ENCODE measurements at places on chromosomes 12 and 14.

DNA sequence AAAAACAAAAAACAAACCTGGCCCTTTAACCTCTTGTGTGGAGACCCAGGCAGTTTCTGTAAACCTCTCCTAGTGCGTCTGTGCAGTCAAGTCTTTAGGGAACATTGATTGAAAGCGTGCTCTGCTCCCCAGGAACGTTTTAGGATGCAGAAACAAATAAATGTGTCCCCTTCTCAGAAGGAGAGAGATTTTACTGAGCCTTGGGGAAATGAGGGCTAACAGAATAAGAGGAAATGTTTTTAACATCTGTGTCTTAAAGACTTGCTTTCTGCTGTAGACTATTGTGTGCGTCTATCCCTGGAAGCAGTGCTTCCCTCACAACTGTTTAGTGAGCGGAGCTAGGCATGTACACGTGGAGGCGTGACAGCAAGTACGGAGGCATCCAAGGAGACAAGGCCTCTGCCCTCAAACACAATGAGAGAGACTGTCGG is 54.3 kb downstream of the TECPR2 start:
- no peak for DNase-seq

DNA sequence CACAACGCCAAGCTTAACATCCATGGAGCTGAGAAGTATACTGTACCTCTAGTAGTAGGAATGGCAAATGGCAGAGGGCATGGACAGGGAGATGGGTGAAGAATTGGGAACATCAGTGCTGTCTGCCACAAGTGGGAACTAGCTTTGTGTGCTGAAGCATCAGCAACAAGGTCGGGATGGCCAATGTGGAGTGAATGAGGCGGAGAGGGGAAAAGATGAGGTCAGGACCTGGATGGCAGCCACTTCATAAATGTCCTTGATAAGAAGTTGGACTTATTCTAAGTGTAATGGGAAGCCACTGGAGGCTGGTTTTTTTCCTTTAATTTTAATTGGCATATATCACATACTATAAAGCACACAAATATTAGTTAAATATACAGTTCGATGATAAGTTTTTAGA is 21.9 kb upstream of the CLMN start:
- no peak for DNase-seq

GRCh38 chr12:118581371-118581770 is 205.0 kb downstream of the SUDS3 start:
- DNase-seq = no peak

DNA sequence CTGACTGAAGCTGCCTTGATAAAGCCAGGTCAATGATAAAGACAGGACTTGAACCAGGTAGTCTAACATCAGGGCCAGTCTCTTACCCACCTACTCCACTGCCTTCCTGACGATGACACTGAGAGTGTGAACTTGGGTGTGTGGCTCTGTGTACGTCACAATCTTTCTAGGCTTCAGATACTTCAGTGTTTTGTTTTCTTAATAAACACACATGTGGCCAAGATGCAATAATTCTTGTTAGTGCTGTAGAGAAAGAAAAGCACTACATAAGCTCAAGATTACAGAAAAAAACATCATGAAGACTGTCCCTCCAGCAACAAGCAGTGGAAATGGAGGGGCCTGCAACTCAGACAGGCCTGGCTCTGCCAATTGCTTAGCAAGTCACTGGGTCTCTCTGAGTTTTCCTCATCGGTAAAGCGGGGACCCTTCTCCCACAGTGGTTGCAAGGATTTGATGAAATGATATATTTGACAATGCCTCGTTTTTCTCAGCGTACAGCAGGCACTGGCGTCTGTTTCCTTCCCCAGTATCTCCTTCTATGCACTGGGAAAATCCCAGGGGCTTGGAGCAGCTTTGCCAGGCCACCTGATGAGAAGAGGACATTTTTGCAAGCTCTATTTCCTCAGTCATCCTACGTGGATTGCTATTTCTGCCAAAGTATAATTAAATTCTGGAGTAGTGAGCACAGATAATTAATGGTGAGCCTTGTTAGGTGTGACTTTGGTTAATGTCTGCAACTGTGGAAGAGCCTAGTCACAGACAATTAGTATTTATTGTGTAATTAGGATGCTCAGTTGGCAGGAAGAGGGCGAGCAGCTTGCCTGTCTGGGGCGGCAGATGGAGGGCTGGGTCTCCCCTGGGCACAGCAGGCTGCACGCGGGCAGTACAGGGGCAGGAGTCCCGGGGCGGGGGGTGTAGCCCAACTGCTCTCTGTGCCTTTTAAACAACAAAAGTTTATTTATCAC is 55.8 kb upstream of the CHGA start:
- no peak for DNase-seq

DNA sequence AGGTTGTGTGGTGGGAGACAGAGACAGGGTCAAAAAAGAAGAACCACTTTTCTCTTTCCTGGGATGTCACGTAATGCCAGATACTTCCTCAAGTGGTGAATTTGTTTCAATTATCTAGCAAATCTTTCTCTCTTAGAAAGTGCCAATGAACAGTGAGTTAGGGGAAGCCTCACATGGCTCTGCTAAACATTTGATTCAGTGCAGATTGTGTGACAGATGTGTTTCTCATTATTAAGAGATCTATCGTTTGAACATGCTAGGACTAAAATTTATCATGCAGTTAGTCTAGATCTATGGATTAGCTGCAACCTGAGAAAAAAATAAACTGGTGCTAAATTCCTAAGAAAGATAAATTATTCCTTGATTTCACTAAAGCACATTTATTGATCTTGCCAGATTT is 247.8 kb downstream of the MDGA2 start:
- DNase-seq = no peak

- peak; percentile 4 for DNase-seq
These were observed 156.3 kb upstream of the PDE3A start for GRCh38 chr12:20211981-20212421.

- DNase-seq = no peak
These were observed 27.4 kb upstream of the PAPLN start for GRCh38 chr14:73209953-73210352.

DNA sequence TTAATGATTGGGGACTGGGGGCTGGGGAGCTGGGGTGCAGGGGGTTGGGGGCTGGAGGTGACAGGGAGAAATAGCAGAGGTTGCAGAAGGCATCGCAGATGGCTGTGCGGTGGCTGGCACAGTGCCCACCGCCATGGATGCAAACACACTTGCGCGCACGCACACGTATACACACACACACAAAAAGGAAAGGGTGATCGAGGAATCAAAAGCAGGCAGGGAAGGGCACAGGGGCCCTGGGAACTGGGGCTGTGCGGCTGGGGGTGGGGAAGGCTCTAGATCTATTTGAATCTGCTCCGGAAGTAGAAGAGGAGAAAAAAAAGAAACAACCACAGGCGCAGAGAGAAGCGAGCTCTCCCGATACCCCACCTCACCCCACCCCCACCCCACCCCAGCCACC is 39.4 kb downstream of the ZFHX2 start:
- no peak for DNase-seq

- DNase-seq = no peak
These were observed 24.4 kb upstream of the CRACR2A start for GRCh38 chr12:3777206-3777809.

DNA sequence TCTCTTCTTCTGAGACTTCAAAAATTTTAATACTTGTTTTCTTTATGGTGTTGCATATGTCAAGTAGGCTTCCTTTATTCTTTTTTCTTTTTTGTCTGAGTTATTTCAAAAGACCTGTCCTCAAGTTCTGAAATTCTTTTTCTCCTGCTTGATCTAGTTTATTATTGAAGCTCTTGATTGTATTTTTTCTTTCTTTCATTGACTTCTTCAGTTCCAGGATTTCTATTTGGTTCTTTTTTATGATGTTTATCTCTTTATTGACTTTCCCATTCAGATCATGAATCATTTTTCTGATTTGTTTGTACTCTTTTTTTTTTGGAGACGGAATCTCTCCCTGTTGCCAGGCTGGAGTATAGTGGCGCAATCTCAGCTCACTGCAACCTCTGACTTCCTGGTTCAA is 34.1 kb downstream of the IFT43 start:
- no peak for DNase-seq

- DNase-seq = no peak
These were observed 47.3 kb upstream of the TMED10 start for GRCh38 chr14:75223664-75224154.

DNA sequence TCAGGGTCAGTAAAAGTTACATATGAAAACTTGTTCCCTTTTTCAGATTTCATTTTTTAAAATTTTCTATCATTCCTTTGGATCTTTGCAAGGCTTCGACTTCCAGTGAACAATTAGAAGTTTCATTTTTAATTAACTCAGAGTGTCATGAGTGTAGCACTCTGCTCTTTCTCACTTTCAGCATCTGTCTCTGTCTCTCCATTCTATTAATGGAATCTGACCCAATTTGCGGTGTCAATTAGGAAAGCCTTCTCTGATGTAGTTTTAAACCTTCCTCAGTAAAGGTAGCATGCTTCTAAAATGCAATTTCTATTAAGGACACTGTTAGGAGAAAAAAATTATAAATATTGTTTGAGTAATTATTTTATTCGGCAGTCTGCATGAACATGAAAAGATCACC is 68.3 kb downstream of the SLC38A1 start:
- DNase-seq = no peak

GRCh38 chr14:103214461-103214958 is 91.2 kb downstream of the TNFAIP2 start:
- DNase-seq = no peak

GRCh38 chr14:104464907-104465306 is 114.7 kb upstream of the C14orf180 start:
- DNase-seq = no peak

GRCh38 chr12:111330800-111331752 is 37.8 kb downstream of the PHETA1 start:
- DNase-seq = no peak

DNA sequence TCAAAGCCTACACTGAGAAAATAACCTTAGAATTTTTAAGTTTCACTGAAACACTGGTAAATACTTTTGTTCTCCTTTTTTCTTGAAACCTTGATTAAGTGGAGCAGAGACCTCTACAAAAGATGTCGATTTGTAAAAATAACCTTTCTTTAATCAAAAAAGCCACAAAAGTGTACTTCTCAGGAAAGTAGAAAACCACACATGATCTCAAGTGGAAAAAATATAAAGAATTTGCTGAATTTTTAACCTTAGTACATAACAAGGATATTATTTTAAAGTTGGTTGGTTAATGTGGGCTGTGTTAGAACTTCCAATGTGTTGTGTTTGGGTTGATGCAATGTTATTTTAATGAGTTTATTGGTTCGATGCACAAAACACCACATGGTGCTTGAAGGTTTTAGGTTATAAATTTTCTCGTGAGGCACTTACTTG is 8.6 kb downstream of the LGR5 start:
- DNase-seq = no peak

DNA sequence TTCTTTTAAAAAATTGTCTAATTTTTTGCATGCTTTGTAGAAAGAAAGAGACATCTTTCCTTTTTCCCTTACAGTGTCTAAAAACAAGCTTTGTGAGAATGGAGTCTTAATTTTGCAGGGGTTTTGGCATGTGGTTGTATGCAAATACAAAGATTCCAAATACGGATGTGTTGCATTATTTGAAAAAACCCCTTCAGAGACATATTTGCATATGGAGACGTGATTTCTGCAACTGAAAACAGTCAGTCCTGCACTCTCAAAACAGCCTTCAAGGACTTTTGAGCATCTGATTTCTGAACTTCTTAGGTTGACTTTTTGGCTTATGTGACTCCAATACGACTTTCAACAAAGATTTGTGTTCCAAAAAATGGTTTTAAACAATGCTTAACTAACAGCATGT is 7.8 kb downstream of the IRAK3 start:
- DNase-seq = no peak

GRCh38 chr12:53872367-53872766 is 66.3 kb upstream of the HOXC13 start:
- no peak for DNase-seq

Measured in cerebellar nuclear complex (tissue), 1 donor.